NCI-H2107 (cell line): ENCODE measurements at places on chromosomes 3 and 15.

- DNase-seq, result no peak
These were observed 10.0 kb downstream of the ARMC8 start for GRCh38 chr3:138197058-138197457.

DNA sequence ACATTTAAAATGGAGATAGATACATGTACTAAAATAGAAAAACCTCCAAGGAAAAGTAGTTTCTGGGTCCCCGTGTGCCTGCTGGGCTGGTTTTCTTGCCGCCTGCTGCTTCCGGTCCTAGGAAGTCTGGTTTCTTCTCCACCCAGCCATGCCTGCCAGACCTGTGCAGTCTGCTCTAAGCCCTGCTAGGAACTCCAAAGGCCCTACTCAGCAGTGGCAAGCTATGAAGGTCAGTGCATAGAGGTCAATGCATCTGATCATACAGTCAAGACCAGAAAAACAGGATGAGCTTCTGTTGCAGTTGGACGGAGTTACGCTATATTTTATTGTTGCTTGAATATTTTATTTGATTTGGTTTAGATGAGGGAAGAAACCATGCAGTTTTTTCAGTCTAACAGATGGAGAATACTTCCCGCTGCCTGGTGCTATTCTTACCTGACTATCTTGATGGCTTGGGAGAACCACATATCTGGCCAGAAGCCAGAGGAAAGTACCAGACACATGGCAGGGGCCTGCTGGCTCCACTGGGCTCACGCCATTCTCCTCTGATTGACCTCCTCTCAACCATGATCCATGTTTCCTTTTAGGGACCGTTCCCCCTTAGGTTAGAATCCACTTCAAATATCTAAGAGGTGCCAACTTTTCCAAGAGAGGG lies 226.8 kb upstream of the ST8SIA2 start:
- DNase-seq, result no peak

- DNase-seq, result no peak
These were observed 23.7 kb upstream of the PCOLCE2 start for GRCh38 chr3:142912402-142913172.

- no peak for DNase-seq
These were observed 13.2 kb upstream of the GNB4 start for GRCh38 chr3:179464323-179465092.

DNA sequence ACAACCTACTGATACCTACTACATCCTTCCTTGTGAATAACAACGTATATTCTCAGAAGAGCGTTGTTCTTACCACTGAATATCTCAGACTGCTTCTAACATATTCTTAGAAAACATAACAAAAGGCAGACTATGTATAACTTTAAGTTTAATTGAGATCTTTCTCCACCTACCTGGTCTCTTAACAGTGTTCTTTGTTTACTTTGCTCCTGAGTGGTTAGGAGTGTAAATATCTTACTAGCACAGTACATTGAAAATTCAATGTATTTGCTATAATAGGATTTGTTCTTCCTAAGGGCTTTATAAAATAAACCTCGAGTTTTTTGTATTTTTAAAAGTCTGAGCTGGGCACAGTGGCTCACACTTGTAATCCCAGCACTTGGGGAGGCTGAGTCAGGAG lies 7.9 kb upstream of the BLM start:
- no peak for DNase-seq

- DNase-seq, result no peak
These were observed 206.8 kb upstream of the TPRG1 start for GRCh38 chr3:188964957-188965356.

- no peak for DNase-seq
These were observed 347.7 kb downstream of the ZBBX start for GRCh38 chr3:167032267-167032876.

- DNase-seq, result no peak
These were observed 984.1 kb downstream of the EPHA3 start for GRCh38 chr3:90091549-90091948.

- no peak for DNase-seq
These were observed 312.4 kb upstream of the SEMA6D start for GRCh38 chr15:47404877-47405276.

- no peak for DNase-seq
These were observed 85.9 kb downstream of the LRRC3B start for GRCh38 chr3:26708501-26708900.

DNA sequence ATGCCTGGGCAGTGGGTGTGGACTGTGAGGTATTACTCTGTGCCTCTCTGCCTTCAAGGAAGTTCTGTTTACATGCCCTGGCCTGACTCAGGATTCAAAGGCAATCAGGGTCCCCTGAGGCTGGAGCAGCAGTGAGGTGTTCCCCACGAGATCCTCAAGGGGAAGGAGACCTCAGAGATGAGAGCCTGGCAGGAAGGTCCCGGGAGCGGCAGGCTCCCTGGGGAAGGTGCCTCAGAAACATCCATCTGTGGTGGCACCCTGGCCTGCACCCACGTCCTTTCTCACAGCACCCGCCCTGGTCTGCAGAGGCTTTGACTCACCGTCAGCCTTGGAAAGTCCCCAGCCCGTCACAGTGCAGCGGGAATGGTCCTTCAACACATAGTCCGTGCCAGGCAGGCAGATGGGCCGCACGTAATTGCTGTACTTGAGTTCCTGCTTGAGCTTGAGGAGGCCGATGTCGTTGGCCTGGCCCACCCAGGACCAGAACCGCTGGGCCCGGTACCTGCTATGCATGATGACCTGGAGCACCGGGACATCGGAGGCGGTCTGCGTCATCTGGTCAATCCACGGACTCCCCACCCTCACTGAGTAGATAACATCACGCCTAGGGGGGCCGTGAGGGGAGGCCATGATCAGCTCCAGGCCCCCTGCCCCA lies 3.6 kb downstream of the PRSS50 start:
- DNase-seq, result no peak

DNA sequence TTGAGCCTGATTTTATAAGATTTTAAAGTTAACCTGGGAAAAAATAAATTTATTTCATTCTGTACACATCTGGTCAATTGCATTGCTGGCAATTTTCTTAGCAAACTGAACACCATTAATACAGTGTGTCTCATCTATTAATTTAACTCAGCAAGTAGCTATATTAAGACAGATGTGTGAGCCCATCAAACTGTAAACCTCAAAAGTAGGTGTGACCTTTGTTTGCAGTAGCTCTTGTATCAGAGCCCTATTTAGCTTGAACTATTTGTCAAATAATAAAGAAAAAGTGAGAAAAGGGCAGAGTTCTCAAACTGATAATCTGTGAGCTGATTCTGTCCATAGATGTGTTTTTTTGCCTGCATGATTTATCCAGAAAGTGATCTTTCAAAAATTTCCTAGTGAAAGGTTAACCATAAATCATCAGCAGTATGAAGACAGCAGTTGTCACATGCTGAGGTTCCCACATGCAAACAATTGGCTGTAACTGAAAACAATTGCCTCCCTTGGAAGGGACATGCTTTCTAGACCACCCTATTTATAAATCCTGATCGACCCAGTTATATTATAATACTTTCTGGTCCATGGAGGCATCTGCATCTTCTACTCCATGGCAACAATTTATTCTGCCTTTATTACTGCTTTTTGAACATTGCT lies 646.5 kb downstream of the NSUN3 start:
- DNase-seq, result no peak

DNA sequence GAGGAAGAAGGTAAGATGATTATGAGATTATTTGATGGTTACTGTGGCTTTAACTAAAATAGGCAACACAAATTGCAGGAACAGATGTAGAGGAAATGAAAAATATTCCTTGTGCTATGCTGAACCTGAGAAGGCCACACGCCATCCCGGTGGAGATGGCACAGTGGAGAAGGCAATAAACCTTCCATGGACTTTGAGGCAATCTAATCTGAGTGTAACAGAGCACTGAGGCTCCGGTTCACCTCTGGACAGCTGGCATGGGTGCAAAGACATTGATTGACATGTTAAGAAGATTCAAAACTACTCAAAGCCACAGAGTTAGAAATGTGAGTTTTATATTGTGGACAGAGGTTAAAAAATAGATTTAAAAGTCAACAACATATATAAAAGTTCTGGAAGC lies 535.7 kb downstream of the AGBL1 start:
- no peak for DNase-seq

DNA sequence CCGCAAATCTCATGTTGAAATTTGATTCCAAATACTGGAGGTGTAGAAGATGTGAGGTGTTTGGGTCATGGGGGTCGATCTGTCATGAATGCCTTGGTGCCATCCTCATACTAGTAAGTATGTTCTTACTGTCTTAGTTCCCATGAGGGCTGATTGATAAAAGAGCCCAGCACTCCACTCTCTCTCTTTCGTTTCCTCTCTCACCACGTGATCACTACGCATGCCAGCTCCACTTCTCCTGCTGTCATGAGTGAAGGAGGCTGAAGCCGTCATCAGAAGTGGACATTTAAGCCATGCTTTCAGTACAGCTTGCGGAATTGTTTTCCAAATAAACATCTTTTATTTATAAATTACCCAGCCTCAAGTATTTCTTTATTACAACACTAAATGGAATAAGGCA lies 6.1 kb downstream of the OR5H15 start:
- DNase-seq, result peak; percentile 1

- no peak for DNase-seq
These were observed 221.2 kb downstream of the SQOR start for GRCh38 chr15:45855907-45856579.

DNA sequence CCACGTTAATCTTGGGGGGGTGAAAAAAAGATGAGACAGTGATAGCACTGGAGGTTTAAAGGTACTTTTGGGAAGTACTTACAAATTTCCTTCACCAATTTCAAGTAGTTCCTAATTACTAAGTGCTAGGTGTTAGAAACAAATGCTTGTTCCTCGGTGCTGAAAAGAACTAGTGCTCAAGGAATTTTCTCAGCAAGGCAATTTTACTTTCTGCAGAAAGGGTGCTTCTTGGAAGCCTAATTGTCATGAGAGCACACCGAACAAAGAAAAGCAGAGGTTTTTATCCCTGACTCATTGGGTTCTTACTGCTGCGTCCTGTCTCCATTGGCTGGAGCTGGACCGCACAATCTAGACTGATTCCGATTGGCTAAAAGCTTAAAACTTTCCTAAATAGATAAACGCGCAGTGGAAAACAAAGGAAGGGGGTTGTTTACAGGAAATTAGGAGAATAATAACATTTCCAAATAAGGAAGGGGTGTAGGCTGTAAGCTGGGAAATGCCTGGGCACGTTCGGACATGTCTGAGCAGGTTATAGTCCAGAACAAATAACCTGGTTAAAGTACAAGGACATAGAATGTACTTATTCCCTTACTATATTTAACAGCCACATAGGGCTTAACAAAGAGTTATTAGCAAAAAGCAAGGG lies 49.6 kb downstream of the CHD2 start:
- DNase-seq, result no peak

GRCh38 chr15:66503780-66504562 lies 684 bp downstream of the RPL4 start:
- no peak for DNase-seq

- DNase-seq, result no peak
These were observed 32.6 kb upstream of the IREB2 start for GRCh38 chr15:78405336-78405924.

DNA sequence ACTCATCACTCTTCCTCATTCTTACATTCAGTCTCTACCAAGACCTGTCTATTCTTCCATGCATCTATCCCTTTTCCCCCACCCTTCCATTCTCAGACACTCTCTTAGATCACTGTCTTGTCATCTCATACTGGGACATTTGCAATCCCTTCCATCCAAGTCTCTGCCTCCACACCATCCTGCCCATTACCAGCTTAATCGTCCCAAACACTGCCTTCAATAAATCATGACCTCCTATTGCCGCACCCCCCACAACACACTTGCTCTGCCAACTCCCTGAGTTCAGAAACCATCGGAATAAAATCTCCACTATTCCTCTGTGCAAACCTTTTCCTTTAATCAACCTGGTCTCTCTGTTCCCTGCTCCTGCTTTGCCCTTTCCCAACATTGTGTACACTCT lies 18.9 kb downstream of the MYH15 start:
- DNase-seq, result no peak

- DNase-seq, result no peak
These were observed 387.2 kb downstream of the ROBO1 start for GRCh38 chr3:79380581-79380980.

DNA sequence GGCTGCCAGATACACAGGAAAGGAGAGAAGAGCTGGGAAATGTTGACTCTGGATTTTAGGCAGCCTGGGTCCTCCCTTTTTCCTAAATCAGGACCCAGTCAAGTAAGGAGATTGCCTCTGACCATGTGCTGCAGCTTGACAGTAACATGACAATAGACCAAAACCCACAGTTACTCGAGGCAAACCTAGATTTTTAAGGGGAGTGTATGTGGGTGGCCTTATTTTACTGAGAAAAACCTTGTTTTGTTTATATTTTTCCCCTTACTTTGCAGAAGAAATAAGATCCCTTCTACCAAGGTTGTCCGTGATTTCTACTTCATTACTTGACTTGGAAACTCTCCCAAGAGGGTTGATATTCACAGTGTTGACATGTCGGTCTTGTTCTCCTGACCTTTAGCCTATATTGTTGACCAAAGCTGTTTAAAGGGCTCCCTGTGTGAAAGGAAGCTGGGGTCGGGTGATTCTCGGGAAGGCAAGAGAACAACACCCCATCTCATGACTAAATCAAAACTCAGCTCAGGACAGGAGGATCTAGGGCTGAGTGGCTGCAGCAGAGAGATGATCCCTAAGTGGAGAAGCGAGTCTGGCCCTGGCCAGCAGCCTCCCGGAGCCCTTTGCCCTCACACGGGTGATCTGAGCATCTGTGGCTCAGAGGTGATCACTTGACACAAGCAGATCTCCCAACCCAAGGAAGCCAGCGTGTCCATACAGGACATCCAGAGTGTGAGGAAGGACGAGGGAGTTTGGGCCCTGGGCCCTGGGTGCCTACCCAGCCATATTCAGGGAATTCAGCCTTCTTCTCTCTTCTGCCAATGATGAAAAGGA lies 31.0 kb upstream of the SLCO2A1 start:
- DNase-seq, result no peak
